ENCODE measurements at places on chromosomes 12 and 14.
A peak's percentile ranks its signal among the peaks of the same experiment; 100 is the strongest.

- no peak for DNase-seq
These were observed 1009.5 kb upstream of the TMEM132C start for GRCh38 chr12:127257366-127257935.

GRCh38 chr14:75003250-75004027, 718 bp downstream of the EIF2B2 start:
- no peak for DNase-seq

- DNase-seq, result no peak
These were observed 67.2 kb downstream of the CCDC88C start for GRCh38 chr14:91350483-91350812.

- no peak for DNase-seq
These were observed 52.3 kb downstream of the KCNK10 start for GRCh38 chr14:88270776-88271175.

DNA sequence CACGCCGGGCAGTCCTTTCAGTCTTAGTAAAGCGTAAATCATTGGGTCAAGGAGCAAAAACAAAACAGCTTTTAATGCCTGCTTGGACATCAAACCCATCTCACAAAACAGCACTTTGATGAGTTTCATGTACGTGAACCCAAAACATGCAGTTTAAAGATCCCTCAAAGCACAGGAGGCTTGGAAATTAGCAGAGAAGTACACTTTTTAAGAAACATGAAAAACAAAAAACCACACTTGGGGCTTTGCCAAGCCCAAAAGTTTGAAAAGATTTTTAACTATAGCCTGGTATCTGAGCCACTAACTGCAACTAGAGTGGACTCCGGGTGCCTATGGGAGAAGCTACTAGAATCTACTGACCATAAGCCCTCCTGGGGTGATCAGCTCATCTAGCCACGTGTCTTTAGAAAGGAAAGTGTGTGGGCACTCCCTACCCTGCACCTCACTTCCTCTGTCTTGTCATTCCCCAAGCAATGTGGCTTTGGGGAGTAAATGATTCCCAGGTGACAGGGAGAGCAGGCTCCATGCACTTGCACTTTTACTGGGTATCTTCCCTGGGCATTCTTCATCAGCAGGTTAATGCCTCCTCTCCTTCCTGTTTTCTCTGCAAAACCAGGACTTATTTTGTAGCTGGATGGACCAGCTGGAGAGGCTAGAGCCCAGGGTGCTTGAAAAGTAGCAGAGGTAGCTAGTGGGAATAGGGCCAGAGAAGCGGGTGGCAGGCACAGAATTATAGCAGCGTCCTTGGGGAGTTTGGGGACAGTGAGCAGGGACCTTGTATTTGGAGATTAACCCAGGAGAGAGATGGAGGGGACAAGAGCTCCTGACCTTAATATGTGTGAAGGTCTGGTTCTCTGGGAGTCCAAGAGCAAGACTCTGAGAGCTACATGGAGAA, 339.3 kb downstream of the BCL11B start:
- DNase-seq, result no peak

DNA sequence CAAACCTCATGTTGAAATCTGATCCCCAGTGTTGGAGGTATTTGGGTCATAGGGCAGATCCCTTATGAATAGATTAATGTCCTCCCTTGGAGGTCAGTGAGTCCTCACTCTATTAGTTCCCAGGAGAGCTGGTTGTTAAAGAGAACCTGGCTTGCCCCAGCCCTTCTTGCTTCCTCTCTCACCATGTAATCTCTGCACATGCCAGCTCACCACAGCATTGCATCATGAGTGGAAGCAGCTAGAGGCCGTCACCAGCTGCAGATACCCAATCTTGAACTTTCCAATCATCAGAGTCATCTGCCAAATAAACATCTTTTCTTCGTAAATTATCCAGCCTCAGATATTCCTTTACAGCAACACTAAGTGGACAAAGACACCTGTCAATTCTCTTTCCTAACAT, 161.8 kb upstream of the IGF1 start:
- no peak for DNase-seq

DNA sequence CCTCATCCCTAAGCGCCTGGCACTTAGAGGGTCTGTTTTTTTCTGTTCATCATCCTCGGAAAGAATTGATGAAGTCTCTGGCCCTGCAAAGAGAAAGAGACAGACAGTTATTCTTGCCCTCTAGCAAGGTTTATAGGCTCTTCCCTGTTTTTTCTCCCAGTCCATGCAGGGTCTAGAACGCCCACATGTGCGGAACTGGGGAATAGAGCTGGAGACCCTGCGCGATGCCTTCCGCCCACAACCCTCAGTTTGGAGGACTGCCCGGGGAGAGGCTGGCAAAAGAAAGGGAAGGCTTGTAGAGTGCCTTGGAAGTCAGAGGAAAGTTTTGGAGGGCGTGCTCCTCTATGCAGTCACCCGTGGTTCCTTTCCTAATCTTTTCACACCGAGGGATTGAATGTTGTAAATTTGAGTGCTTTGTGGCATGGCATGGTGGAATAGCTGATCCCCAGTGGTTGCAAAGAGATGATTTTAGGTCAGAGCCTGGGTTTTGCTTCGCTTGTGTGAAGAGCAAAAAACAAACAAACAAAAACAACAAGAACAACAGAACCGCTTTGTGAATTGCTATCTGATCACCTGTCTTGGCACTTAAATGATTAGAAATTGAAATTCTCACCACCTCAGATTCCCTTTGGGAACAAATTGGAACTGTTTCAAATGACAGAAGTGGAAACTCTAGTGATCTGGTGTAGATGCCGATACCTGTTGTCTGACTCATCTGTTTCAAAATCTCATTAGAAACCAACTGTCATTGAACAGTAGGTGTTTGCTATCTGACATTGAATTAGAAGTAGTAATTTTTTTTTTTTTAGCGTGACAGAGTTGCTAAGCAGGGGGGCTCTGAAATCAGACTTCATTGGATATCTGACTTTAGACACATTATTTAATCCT, 947 bp downstream of the GAS2L3 start:
- no peak for DNase-seq

GRCh38 chr12:104682790-104683279, 226.1 kb downstream of the CHST11 start:
- peak; percentile 54 for DNase-seq

- no peak for DNase-seq
These were observed 491 bp upstream of the NR2C1 start for GRCh38 chr12:95073698-95074520.

DNA sequence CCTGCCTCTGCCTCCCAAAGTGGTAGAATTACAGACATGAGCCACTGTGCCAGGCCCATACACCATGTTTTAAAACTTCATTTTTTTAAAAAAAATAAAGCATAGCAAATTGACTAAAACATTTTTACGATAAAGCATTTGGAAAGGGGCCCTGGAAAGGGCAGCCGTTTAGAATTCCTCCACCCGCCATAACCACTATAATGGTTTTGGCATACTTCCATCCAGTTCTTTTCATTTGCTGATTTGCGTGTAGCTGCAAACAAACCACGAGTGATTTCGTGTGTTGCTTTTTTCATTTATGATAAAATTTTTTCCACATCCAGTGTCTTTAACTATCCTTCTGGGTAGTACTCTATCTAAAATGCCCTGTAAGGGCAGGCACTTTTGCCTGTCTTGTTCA, 91.8 kb upstream of the RIN3 start:
- no peak for DNase-seq

DNA sequence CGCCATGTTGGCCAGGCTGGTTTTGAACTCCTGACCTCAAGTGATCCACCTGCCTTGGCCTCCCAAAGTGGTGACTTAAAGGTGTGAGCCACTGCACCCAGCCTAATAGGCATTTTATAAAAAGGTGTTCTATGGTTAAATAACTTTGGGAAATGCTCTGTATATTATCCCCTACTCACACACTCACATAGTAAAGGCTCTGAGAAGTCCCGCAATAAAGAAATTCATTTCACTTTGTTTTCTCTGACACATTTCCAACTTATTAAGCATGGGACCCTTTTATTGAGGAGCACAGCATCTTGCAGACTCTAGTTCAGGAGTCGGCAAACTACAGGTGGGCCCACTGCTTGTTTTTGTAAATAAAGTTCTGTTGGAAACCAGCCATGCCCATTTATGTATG, 63.9 kb downstream of the RNFT2 start:
- DNase-seq, result no peak

GRCh38 chr14:100285913-100286400, 20.3 kb downstream of the SLC25A29 start:
- DNase-seq, result no peak

GRCh38 chr12:3683670-3684069, 69.2 kb downstream of the CRACR2A start:
- no peak for DNase-seq

DNA sequence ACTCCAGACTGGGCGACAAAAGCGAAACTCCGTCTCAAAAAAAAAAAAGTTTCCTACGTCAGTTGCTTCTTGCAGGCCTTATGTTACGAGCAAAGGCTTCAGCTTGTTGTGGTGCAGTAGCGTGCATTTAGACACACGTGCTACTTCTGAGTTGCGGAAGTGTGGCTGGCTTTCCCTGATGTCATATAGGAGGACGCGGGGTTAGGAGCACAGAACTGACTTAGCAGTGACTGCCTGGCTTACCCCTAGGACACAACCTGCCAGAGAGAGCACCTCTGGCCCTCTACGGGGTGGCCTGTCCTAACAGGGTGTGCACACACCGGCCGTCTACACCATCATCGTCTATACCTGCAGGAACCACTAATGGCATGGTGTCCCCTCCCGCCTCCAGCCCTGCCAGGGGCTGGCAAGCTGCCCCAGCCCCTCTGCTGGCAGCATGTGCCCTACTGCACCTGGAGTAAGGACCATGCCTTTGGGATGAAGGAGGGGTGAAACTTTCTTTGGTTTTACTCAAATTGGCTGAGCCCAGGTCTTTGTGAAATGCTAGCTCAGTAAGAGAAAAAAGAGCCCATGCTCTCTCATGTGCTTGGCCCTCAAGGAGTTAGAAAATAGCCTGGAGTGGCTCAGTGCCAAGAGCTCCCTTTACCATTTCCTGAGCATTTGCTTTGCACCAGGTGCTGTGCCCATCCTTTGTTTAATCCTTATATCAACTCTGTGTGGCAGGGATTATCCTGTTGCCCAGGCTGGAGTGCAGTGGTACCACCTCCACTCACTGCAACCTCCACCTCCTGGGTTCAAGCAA, 1.7 kb upstream of the GPR68 start:
- DNase-seq, result no peak

GRCh38 chr12:115000038-115000437, 316.1 kb upstream of the TBX3 start:
- DNase-seq, result no peak

DNA sequence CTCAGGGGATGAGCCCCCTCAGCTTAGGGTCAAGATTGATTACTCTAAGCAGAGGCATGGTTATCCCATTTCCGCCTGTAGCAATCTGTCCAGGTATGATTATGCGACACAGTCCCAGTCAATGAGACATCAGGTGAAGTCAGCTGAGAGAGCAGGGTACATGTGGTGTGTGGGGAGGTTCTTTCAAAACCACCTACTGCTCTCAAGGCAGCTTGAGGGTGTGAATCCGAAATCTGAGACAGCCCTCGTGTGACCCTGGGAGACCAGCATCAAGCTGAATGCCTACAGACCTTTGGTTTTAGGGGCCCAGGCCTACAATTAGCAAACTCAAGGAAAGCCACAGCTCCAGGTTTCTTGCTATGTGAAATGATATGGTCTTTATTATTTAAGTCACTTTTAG, 275.7 kb downstream of the ITPR2 start:
- DNase-seq, result no peak

DNA sequence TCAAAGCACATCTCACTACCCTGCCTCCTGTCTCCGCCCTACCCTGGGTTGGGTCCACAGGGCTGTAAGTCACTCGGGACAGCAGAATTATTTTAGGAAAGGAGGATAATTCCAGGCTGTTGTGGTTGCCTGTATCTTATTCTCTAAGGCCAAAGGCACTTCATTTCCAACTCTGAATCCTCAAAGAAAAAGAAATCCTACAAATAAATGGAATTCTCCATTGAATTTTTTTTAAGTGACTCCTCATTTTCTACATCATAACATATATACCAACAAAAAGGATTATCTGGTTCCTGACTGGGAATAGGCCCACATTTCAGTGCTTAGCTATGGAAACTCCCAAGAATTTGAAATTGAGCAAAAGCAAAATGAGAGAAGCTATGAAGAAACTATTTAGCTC, 186.4 kb downstream of the ITPR2 start:
- no peak for DNase-seq

GRCh38 chr14:71742485-71742884, 189.7 kb upstream of the RGS6 start:
- DNase-seq, result no peak

DNA sequence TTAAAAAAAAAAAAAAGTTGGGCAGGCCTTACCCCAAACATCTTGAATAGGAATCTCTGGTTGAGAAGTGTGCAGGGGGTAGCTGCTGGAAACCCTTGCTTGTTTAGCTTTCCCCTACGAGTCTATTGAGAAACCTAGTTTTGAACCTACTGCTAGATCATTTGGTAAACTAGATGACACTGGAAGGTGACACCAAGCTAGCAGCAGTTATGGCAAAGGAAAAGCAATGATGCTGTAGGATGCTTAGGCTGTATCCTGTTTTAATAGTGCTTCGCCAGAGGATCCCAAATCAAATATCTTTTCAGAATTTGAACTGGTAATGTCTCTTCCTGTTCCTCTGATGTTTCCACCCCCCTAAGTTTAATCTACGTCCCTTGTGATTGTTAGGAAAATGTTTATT, 5.5 kb upstream of the PCED1B start:
- no peak for DNase-seq

DNA sequence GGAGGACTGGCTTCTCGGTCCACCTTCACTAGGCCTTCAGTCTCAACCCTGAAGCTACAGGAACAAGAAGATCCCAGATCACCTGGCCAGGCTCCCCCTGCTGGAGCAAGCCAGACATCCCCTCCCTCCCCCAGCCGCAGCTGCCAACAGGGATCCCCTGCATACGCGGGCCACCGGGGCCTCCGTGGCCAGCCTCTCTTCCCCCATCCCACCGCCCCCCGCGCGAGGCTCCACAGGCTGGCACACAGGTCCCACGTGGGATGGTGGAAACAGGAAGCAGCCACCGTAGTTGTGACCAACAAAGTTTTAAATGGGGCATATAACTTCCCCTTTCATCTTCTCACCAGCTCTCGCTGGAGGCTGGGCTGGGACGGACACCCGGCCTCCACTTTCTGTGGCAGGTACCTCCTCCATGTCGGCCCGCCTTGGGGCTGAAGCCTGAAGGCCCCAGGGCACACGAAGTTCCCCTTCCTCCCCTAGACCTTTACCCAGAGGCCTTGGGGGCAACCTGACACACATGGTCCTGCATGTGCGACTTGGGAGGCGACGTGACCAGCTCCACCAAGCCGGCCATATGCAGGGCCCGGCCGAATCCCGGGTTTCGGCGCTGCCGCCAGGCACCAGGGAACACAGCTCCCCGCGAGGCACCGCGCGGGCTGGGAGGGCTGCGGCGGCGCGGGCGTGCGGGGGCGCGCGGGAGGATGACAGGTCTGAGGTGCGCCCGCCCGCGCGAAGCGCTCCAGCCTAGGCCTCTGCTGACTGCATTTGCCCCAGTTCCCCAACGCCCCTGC, 44.4 kb upstream of the PNMA1 start:
- peak; percentile 52 for DNase-seq

GRCh38 chr14:94673781-94674231, 61.6 kb downstream of the SERPINA3 start:
- no peak for DNase-seq
